ENCODE measurements at places on chromosomes 12 and 14.

- DNase-seq, result no peak
Measured at GRCh38 chr14:100391724-100392123, 68.6 kb downstream of the SLC25A47 start.

DNA sequence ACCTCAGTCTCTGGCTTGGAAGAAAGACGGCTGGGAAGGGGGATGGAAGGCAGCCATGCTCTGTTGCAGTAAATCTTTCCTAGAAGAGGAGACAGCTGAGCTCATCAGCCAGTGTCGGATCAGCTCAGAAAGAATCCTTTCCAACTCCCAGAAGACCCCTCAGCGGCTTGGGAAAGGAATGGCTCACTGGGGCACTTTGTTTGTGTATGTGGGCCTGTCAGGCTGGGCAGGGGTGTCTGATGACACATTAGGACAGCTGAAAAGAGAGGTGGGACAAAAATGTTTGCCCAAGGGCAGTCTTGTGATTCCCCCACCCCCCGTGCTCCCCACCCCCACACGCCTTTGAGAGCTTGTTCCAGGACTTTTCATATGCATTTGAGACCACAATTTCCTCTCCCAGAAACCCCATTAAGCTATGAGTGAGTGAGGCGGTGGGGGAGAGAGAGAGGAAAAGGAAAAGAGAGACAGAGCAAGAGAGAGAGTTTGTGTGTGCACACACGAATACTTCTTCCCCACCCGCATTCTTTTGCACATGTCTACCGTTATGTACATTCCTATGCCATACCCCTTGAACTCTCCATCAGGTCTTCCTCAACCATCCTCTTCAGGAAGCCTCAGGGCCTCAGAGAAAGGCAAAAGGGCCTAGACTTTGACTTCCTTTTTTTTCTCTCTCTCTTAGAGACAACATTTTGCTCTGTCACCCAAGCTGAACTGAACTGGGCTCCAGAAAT, 198.9 kb downstream of the ZFP36L1 start:
- DNase-seq, result no peak

GRCh38 chr14:57122129-57122528, 146.6 kb downstream of the EXOC5 start:
- DNase-seq, result no peak

- peak; percentile 40 for DNase-seq
Measured at GRCh38 chr12:67025543-67026114, 243.5 kb upstream of the CAND1 start.

DNA sequence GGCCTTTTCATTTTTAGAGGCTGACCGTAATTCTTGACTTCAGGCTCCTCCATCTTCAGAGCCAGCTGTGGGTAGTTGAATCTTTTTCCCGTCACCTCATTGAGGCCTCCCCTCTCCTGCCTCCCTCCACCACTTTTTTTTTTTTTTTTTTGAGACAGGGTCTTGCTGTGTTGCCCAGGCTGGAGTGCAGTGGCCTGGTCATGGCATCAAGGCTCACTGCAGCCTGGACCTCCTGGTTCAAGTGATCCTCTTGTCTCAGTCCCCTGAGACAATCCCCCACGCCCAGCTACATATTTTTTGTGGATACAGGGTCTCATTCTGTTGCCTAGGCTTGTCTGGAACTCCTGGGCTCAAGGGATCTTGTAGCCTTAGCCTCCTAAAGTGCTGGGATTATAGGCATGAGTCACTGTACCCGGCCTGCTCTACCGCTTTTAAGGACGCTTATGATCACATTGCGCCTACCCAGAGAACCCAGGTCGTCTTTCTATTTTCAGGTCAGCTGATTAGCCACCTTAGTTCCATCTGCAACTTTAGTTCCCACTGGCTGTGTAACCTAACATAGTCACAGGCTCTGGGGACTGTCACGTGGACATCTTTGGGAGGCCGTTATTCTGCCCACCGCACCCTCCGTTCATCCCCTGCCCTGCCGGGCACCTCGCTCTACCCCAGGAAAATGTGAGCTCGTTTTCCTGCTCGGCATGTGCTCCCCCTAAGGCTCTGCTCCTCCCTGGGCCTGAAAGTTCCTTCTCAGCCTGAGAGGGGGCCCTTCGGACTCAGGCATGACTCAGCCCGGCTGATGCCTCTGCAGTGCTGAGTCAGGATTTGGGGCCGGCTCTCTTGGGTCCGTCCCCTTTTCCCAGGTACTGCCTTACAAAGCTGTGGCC, 13.4 kb downstream of the TNFAIP2 start:
- DNase-seq, result no peak

DNA sequence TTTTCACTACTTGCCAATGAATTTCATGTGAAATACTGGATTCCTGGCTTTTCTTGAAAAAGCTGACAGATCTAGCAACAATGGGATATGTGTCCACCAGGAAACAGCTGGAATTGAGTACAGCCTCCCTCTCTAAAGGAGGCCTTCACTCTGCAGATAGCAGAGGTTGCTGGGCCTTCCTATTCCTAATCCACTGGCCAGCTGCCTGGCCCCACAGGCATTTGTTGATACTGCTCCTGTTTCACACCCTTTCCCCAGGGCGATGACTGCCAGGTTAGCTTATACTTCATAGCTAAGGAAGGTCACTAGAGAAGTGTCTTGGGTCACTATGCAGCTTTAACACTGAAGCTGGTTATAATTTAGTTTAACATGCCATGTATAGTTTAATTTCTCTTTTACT, 87.5 kb upstream of the PDZRN4 start:
- no peak for DNase-seq

GRCh38 chr12:93379326-93379980, 1.7 kb downstream of the NUDT4 start:
- DNase-seq, result no peak

DNA sequence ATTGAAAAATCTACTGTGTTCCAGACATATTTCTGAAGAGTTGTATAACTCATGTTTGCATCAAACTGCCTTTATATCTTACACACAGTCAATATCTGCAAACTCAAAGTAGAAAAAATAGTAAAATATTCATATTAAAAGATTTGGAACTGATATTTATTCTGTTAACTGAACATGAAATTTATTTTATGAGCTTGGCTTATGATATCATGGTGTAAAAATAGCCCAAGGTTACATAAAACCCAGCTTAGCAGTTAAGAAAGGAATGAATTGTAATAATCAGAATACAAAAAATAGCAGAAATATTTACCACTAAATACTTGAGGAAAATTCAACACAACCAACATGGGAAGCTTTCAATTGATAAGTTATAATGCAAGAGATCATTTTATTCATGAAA, 367.9 kb downstream of the FLRT2 start:
- no peak for DNase-seq

GRCh38 chr14:64877846-64878245, 1.9 kb downstream of the SPTB start:
- no peak for DNase-seq

GRCh38 chr14:53942970-53943750, 13.5 kb downstream of the BMP4 start:
- no peak for DNase-seq

GRCh38 chr14:103538291-103539055, 9.5 kb downstream of the TRMT61A start:
- DNase-seq, result no peak

DNA sequence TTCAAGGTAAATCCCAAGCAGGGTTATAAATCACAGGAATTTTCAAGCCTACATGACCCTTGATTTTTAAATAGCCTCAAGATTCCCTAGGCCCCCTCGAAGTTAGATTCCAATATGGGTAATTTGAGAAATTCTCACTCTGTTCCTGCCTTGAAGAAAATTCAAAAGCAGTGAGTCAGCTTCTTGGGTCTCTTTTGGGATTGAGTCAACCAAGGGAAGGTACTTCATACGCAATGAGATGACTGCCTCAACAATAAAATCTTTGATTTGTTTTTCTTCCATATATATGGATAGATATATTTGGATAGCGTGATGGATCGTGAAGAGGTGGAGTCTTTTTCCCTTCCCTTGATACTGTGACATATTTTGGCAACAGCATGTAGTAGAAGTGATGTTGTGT, 180.4 kb upstream of the ATP2B1 start:
- DNase-seq, result no peak

DNA sequence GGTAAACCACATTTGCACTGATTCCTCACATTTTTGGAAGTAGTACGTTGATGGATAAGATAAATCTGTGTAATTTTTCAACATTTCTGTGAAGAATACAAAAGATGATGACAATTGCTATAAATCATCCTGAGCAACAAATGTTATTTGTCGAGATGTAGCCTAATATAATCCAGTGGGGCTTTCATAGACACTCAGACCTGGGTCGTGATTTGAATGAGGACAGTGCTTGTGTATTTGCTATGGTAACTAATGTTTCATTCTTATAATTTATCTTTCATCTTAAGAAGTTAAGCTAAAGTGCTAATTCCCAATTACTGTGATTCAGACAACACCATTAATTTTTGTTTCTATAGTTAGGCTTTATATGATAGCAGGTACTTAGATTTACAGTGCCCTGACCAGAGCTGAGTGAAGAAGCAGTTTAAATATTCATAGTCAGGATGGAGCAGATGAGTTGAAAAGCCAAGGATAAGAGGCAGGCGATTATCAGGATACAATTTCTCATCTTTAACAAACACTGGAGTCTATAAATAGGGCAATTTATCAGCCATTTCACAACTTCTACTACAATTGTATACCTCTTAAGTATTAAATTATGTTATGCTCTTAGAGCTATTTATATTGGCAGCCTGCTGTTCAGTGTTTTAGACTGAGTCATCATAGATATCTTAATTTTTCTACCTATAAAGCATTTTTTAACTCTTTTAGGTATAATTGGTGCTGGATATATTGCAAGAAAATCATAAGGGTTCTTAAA, 359.9 kb downstream of the TRHDE start:
- no peak for DNase-seq
